Progenitor cell of endocrine pancreas (in vitro differentiated cells): ENCODE measurements at places on chromosomes 2 and 18. TPM values are rescaled to one million over a fixed set of nuclear protein-coding genes. Genes with fewer than 3 reads are reported as not detected.

- DNase-seq, result no peak
- H3K27ac ChIP-seq, result peak overlapping the region; percentile 47
- peaks cover 53% of the 10 kb centered on the region for H3K36me3 ChIP-seq
- H3K4me1 ChIP-seq, result no peaks in the 10 kb centered on the region
These were observed 22.6 kb downstream of the PRKRA start for GRCh38 chr2:178428396-178428806.

The ATP6V1B1 gene
- total RNA-seq, result not detected in 2 replicates

DNA sequence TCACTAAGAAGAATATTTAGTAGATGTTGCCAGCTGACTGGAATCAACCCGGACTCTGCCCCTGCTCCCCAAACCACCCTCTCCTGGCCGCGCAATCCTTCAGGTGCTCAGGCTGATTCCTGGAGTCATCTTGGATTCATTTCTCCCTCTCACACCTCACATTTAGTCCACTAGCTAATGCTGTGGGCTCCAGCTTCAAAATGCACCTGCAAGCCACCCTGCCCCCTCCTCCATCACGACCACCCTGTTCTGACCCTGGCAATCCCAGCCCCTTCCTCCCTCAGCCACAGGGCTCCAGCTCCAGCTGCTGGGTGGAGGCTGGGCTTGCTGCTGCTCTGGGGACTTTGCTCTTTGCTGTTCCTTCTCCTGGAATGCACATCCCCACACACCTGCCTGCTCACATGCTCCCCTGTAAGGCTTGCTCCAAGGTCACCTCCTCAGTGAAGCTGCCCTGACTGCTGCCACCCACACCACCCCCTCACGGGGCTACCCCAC lies 61.3 kb upstream of the SH3RF3 start:
- no peak overlapping the region for H3K4me3 ChIP-seq
- peaks cover 20% of the 10 kb centered on the region for H3K4me1 ChIP-seq
- no peaks in the 10 kb centered on the region for H3K36me3 ChIP-seq
- DNase-seq, result no peak
- no peak overlapping the region for H3K27ac ChIP-seq
- H3K27me3 ChIP-seq, result no peaks in the 10 kb centered on the region

The TUBB8B gene
- 0.64 and 0.93 TPM in 2 replicates for total RNA-seq

DNA sequence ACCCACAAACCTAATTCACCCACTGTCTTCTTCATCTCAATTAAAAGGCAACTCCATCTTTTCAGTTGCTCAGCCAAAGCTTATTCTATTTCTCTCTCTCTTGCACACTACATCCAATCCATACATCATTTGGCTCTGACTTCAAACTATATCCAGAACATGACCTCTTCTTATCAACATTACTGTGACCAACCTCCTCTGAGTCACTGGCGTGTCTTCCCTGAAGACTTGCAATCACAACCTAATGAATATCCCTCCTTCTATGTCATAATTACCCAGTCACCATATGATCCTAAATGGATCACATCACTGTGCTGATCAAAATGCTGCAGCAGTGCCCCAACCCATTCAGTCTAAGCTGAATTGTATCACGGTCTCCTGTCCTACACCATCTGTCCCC lies 22.6 kb upstream of the SULT1C3 start:
- H3K36me3 ChIP-seq, result peaks cover 9% of the 10 kb centered on the region
- H3K27me3 ChIP-seq, result no peaks in the 10 kb centered on the region
- DNase-seq, result no peak
- H3K27ac ChIP-seq, result no peak overlapping the region
- no peak overlapping the region for H3K4me3 ChIP-seq
- peaks cover 2% of the 10 kb centered on the region for H3K4me1 ChIP-seq

The ALPP gene
- not detected in 2 replicates for total RNA-seq

DNA sequence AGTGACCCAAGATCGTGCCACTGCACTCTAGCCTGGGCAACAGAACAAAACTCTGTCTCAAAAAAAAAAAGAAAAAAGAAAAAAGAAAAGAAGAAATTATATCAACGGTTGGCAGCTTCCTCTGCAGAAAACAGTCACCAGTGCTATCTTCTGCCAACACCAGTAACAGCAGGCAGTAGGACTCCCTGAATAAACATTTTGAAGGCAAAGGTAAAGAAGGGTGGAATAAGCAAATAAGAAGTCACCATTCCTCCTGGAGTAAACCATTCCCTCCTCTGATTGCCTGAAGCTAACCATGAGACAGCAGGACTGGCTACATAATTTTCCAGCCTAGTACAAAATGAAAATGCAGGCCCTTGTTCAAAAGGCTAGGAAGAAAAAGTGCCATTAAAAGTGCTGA lies 9.0 kb upstream of the RNF103 start:
- H3K36me3 ChIP-seq, result no peaks in the 10 kb centered on the region
- DNase-seq, result no peak
- no peaks in the 10 kb centered on the region for H3K27me3 ChIP-seq

The PLEKHH2 gene
- 9.0 and 10.4 TPM in 2 replicates for total RNA-seq
